Left hindlimb (tissue), 1 donor: ENCODE measurements at places on chromosomes 7 and 10.
A peak's percentile ranks its signal among the peaks of the same experiment; 100 is the strongest.

DNA sequence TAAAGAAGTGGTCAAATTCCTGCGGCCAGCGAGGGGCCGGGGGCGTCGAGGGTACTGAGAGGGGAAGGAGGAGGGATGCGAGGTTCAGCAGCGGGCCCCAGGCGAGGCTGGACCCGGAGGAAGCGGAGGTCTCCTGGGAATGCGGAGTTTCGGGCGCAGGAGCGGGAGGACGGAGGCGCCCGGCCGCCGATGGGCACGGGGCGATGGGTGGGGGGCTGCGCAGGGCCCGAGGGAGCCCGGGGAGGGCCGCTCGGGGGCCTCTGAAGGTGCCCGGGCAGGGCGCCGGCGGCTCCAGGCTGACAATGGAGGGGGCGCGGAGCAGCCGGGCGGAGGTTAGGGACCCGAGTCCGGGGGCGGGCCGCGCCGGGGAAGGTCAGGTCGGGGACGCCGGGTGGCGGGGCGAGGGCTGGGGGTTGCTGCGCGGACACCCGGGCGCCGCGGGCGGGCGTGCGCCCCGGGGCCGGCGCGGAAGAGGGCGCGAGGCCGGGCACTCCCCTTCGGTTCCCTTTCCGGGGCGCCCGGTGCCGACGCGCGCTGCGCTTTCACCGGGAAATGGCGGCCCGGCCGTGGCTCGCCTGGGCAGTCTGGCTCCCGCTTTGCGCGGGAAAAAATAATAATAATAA, 683 bp downstream of the MACROH2A2 start:
- peak; percentile 47 for DNase-seq

DNA sequence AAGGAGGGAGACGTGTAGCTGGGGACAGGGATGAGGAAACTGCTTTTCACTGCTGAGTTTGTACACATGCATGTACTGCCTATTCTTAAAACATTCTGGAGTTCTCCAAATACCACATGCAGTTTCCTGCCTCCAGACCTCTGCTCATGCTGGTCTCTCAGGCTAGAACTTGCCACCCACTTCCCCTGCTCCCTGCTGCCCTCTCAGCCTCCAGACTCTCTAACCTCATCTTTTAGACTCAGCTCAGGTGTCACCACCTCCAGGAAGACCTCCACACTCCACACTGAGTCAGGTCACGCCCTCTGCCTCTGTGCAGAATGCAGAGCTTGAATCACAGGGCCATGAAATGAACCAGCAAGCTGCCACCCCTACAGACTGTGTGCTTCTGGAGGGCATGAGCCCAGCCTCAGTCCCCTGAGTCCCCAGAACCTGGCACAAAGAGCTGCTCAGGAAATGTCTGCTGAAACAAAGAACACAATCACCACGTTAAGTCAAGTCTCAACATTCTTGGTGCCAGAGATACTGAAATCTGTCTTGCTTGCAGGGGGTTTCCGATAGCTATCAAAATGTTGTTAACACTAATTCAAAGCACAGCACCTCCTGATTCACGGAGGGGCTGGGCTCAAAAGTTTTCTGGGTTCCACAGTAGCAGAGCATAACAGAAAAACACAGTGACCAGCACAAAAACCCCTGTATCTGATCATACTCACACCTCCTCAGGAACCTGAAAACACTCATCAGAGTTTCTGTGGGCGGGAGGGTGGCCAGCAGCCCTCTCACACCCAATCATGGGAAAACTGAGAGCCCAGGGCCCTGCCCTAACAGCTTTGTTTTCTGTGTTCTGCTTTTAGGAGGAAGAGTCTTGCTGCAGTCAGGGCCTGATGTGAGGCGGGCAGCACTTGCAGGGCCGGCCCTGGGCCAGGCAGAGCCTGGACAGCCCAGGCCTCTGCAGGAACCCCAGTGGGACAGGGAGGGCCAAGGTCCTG, 21.1 kb downstream of the FAM53B start:
- peak; percentile 26 for DNase-seq

DNA sequence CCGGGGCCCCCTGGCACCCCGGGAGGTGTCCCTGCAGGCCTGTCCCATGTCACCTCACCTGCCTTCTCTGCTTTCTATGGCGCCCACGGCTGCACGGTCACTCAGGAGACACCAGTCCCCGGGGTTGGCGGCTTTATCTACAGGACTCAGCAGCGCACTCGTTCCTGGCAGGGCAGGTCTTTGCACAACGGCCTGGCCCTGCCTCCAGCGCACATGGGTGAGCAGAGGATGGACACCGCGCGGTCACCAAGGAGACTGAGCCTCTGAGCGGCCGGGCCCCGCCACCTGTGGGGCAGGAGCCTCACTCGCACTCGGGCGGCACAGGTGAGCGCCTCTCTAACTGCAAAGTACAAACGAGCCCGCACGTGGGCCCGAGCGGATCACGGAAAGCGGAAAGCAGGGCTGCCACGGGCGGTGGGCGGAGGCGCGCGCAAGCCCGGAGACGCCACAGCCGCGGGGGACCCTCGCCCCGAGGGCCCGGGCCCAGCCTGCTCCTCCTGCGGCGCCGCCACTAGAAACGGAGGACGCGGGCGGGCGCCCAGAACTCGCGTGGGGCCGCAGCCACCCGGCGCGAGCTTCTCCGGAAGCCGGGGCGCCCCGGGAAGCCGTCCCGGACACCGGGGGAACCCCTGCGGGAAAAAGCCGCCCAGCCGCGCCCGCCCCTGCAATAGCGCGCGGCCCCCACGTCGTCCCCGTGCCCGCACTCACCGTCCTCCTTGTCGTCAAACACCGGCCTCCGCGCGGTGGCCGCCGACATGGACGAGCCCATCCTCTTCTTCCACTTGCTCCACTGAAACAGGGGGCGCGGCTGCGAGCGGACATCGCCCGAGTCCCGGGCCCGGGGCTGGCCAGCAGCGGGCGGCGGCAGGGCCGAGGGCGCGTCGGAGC, 642 bp downstream of the STK32C start:
- DNase-seq, result no peak

GRCh38 chr7:153902862-153903261, 149.3 kb upstream of the DPP6 start:
- DNase-seq, result no peak

GRCh38 chr10:19532411-19532810, 283.8 kb upstream of the PLXDC2 start:
- no peak for DNase-seq

GRCh38 chr7:95066737-95067530, 159.5 kb downstream of the PPP1R9A start:
- no peak for DNase-seq

- no peak for DNase-seq
These were observed 222.3 kb downstream of the BBS9 start for GRCh38 chr7:33351709-33352108.

DNA sequence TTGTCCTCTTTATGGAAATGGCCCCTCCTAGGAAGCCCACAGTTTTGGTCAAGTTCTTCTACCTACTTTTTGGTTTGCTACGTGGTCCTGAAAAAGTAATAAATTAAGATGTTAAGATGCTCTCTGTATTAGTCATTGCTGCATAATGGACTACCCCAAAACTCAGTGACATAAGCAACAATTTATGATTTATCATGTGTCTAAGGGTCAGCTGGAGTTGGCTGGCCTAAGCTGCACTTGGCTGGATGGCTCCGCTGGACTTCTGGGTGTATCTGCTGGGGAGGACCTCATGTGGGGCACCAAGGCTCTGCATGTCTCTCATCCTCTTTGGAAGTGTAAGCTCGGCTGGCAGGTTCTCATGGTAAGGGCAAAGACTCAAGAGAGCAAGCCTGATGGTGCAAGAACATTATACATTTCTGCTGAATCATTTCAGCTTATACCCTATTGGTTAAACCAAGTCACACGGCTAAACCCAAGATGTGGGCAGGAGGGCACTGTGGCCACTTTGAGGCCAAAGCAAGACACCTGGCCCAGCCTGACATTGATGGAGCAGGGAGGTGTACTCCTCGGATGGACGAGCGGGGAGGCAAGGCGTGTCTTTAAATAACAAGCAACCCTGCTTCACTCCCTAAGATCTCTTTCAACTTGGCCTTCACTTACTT, 47.7 kb downstream of the TBXAS1 start:
- no peak for DNase-seq

GRCh38 chr10:88830643-88831268, 20.9 kb downstream of the ANKRD22 start:
- DNase-seq, result no peak

DNA sequence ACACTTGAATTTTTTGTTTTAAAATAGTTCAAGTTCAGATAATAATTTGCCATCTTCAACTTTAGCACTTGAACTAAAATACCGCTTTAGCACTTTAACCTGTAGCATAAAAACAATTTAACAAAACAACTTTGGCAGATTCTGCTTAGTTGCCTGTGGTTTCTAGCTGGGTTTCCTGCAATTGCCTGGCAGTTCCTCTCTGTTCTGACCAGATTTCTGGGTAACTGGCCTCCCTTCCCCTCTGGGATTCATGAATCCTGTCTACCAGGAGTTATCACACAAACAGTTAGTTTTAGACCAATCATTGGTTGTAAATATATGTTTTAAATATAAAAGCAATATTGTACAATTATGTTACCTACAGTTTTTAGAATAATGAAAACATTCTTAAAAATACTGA, 89.8 kb upstream of the HDAC9 start:
- no peak for DNase-seq

GRCh38 chr10:71244431-71245419, 32.4 kb downstream of the UNC5B start:
- DNase-seq, result peak; percentile 91

GRCh38 chr7:54847921-54848320, 88.9 kb upstream of the SEC61G start:
- no peak for DNase-seq

- DNase-seq, result no peak
These were observed 78.7 kb upstream of the EN2 start for GRCh38 chr7:155378959-155379871.

GRCh38 chr10:29323367-29323766, 34.5 kb downstream of the LYZL1 start:
- DNase-seq, result no peak

- DNase-seq, result no peak
These were observed 563.1 kb downstream of the LRMDA start for GRCh38 chr10:75994357-75995040.

- no peak for DNase-seq
These were observed 33.2 kb downstream of the SPAM1 start for GRCh38 chr7:123958186-123958703.

- no peak for DNase-seq
These were observed 137.3 kb downstream of the SDK1 start for GRCh38 chr7:3438352-3438751.

- DNase-seq, result no peak
These were observed 231.0 kb upstream of the LYZL1 start for GRCh38 chr10:29057822-29058331.

GRCh38 chr7:121151774-121152221, 163.3 kb downstream of the CPED1 start:
- DNase-seq, result no peak

DNA sequence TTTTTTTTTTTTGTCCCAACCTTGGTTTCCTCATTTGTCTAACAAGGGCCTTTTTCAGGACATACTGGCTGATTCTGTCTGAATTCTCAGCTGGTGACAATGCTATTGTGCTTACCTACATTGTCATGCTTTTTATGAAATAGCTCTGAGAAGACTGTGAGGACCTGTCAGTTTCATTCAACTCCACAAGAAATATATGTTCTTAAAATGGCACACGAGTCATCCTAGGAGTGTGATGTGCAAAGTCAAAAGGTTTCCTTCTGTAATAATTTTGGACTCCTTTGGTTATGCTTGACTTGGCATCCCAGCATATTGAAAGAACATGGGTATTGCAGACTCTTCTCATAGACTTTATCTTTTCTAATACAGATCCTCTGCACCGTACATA, 316.0 kb downstream of the GFRA1 start:
- no peak for DNase-seq

DNA sequence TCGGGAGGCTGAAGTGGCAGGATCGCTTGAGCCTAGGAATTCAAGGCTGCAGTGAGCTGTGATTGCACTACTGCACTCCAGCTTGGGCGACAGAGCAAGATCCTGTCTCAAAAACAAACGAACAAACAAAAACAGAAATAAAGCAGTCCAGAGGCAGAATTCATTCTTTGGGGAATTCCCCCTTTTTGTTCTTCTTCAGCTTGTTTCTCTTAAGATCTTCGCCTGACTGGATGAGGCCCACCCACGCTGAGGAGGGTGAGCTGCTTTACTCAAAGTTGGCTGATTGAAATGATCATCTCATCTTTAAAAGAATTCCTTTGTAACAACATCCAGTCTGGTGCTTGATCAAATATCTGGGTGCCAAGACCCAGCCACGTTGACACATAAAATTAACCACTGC, 10.7 kb downstream of the MRC1 start:
- no peak for DNase-seq

- DNase-seq, result no peak
These were observed 542.6 kb upstream of the LRRN3 start for GRCh38 chr7:110548372-110548771.

GRCh38 chr10:17067376-17068264, 62.0 kb downstream of the CUBN start:
- DNase-seq, result no peak

- no peak for DNase-seq
These were observed 47.7 kb downstream of the RBM17 start for GRCh38 chr10:6136215-6137201.

DNA sequence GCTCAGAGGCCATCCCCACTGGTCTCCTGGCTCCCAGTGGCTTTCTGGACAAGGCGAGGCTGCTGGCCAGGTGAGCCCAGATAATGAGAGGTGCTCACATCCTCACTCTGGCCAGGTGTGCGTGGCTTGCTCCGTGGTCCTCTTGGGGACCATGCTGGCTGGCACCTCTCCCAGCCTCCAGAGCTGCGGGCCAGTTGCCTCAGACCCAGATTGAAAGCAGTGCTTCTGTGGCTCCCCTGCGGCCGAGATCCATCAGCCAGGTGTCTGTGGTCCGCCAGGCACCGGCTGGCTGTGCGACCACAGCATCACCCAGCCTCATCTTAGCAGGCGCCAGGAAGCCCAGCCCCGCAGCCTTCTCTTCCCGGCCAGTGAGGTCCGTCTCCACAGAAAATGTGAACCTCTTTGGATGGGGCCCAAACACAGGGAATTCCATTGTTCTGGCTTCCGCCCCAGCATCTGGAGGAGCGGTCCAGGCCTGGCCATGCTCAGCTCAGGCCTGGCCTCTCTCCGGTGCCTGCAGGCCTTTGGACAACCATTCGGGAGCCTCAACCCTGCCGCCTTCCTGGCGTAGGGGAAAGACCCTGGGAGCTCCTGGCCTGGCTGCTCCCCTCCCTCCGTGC, 5.2 kb upstream of the TTYH3 start:
- peak; percentile 91 for DNase-seq

GRCh38 chr10:7547829-7548228, 118.9 kb downstream of the ITIH5 start:
- DNase-seq, result no peak

DNA sequence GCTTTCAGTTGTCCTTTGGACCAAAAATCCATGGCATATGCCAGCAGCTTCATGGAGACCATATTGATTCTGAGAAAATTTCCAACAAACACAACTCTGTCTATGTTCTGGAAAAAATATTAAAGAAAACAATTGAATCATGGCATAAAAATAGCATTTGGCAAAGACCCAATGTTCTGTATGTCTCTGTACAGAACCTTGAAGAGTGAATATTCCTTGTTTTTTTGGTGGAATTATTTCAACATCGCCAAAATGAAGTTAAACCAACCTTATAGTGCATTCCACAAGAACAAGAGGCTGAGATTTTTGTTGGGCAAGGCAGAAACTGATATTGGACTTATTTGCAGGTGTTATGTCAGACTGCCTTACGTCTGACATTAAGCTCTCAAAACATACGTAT, 53.3 kb upstream of the SLC16A12 start:
- DNase-seq, result no peak
